Body of pancreas (tissue), 4 donors: ENCODE measurements at places on chromosomes 3 and 15. TPM values are rescaled to one million over a fixed set of nuclear protein-coding genes. Genes with fewer than 3 reads are reported as not detected.
A peak's percentile ranks its signal among the peaks of the same experiment; 100 is the strongest.

ANKUB1 gene
- total RNA-seq, result not detected

FYCO1 gene
- total RNA-seq, result 25.4 TPM

ACOX2 gene
- total RNA-seq, result 2.3 TPM

SCAMP5 gene
- 21.1 TPM for total RNA-seq

THSD4 gene
- total RNA-seq, result 12.9 TPM

CPLX3 gene
- not detected for total RNA-seq

GRCh38 chr3:126156468-126156867 lies 23.9 kb downstream of the ALDH1L1 start:
- no peak for DNase-seq

- DNase-seq, result peak; percentile 8
Measured at GRCh38 chr3:48140336-48140757, 47.9 kb downstream of the CDC25A start.

- DNase-seq, result peak; percentile 89
Measured at GRCh38 chr3:71652781-71653413, 69.4 kb upstream of the FOXP1 start.

DNA sequence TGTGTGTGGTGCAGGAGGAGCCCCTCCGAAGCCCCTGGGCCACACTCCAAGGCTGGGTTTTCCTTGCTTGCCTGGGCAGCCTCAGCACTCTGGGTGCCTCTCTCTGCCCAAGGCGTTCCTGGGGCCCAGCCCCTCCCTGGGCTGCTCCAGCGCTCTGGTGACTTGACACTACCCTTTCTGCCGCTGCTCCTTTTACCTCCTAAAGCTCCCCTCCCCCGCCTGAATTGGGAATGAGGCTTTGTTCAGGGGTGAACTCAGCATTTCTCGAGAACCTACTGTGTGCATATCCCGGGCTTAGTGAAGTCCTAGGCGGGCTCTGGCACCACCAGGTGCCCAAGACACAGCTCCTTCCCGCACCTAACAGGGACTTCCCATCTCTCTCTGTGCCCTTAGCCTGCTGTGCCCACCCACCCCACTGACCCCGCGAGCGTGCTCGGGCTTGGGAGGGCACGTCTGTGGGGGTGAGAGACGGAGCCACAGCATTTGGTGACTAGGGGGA lies 1.2 kb upstream of the BAHD1 start:
- DNase-seq, result peak; percentile 56

- no peak for DNase-seq
Measured at GRCh38 chr3:39108200-39108710, 775 bp downstream of the TTC21A start.

DNA sequence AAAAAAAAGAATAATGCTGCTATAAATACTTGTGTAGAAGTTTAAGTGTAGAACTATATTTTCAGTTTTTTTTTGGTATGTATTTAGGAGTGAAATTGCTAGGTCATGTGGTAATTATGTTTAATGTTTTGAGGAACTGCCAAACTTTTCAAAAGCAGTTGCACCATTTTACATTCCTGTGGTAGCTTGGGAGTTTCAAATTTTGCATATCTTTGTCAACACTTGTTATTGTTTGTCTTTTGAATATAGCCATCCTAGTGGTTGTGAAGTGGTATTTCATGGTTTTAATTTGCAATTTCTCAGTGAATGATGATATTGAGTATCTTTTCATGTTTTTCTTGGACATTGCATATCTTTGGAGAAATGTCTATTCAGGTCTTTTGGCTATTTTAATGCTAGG lies 30.4 kb downstream of the SKIL start:
- DNase-seq, result no peak

DNA sequence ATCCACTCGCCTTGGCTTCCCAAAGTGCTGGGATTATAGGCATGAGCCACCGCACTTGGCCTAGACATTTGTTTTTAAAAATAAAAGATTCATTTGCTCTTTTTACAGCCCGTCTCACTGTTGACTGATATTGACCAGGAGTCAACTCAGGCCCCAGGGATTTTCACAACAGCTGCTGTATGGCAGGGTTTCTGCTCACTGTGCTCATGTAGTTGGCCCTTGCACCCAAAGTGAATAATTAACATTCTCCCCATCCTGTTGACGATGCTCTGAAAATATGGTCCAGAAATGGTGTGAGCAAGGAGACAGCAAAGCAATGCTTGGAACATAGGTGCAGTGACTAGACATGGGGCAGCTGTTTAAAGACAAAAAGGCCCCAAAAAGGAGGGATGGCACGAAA lies 2.9 kb upstream of the CCR5 start:
- no peak for DNase-seq

GRCh38 chr15:91864664-91865063 lies 11.2 kb downstream of the SLCO3A1 start:
- no peak for DNase-seq

- DNase-seq, result no peak
Measured at GRCh38 chr3:34504775-34505174, 706.3 kb downstream of the PDCD6IP start.

- no peak for DNase-seq
Measured at GRCh38 chr3:18809640-18810305, 338.5 kb upstream of the KCNH8 start.

DNA sequence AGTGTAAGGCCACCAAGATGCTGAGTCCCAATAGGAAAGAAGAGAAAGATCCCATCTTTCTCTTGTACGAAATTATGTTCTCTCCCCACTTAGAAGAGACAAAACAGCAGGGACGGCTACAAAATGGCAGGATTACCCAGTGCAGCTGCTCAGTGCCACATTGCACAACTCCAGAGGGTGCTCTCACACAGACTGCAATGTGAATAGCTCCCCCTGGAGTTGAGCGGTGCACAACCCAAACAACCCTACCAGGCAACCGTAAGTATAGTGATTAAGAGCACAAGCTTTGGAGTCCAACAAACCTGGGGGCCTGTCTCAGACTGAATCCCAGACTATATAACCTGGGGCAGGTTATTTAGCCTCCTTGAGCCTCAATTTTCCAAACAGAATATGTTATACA lies 3.1 kb upstream of the BHLHE40 start:
- DNase-seq, result peak; percentile 81

DNA sequence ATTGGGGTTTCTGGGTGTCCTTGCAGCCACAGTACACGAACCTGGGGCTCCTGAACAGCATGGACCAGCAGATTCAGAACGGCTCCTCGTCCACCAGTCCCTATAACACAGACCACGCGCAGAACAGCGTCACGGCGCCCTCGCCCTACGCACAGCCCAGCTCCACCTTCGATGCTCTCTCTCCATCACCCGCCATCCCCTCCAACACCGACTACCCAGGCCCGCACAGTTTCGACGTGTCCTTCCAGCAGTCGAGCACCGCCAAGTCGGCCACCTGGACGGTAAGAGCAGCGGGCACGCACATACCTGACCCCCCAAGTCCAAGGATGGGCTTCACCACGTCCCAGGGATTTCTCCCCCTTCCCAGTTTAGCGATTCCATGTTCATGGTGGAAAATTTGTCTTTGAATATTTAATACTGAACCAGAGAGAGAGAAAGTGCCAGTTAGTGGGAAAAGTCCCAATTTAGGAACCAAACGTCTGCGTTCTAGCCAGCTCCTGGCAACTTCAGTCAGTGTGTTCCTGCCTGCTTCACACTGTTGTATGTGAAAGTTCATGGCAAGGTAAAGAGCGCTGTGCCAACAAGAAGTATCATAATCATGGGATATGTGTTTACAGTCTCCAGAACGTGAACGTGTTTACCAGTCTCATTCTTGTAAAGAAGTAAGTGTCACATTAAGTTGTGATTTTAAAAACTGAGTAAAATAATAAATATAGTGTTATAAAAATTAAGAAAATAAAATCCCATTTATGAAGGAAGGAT lies 177.2 kb downstream of the TP63 start:
- DNase-seq, result no peak

DNA sequence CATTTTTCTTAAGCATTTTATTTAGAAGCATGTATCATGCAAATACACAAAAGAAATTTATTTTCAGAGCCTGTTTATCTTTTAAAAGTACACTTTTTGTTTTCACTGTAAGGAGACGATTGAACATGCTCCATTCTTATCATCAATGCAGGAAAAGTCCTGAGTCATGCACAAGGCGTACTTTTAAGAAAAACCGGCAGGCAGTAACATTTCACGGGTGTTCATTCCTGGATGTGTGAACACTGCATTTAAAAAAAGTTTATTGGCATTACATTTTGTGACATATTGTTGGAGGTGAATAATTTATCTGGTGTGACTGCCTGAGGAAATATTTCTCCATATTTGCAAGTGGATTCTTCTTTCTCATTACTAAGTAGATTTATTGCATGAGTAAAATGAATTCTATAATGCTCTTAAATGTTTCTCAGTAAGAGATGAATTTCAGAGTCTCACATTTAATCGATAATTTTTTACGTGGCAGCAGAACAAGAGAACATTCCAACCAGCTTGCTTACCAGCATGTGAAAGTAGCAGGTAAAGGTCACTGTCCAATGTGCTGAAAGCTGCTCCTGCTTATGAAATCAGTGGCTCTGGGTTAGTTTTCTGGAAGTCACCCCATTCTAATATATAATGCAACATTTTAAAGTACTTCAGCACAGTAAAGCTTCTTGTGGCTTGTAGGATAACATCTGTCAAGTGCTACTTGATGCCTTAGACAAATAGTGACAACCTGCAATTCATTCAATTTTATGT lies 87.0 kb downstream of the SV2B start:
- peak; percentile 28 for DNase-seq

DNA sequence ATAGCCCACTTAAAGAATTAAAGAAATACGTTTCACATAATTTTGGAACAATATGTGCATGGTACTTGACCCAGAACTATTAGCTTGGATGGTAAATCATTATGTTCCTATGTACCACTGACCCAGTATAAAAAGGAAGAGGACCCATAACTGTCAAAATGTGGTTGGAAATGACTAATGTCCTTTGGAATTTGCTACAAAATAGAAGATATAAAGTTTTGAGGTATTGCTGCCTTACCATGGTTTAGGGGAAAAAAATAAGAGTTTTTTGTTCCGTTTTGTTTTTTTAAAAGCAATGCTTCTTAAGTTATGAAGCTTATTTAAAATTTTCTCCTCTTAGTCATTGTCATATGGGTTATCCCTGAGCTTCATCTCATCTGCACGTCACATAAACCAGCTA lies 15.8 kb upstream of the TFDP2 start:
- DNase-seq, result no peak

DNA sequence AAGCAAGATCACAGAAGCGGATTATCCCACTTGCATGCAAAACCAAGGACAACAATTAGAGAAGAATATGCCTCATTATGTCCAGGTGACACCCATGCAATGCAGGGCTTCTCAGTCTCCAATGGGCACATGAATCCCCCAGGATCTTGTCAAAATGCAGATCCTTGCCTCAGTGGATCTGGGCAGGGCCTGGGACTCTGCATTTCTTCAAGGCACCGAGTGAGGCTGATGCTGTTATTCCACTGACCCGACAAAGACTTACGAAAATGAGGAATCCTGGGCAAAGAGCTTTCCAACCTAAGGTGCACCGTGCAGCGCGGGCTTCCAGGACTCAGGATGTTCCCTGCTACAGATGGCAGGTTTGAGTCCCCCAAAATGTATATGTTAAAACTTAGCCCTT lies 99.2 kb downstream of the ATP10A start:
- DNase-seq, result no peak

DNA sequence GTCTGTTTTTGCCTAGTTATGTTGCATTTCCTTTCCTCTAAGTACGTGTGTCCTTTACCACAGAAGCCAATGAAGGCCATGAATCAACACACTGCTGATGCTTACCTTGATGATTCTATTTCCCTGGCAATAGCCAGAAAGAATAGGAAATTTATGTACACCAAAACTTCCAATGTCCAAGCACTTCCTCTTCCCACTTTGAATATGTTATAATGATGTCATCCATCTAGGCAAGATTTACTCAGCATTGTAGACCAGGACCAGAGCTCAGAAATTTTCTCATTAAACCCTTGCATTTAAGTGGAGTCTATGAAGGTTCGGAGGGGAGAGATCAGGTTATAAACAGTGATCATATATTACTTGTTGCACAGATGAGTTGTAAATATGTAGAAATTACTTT lies 126.0 kb downstream of the THRB start:
- DNase-seq, result no peak

DNA sequence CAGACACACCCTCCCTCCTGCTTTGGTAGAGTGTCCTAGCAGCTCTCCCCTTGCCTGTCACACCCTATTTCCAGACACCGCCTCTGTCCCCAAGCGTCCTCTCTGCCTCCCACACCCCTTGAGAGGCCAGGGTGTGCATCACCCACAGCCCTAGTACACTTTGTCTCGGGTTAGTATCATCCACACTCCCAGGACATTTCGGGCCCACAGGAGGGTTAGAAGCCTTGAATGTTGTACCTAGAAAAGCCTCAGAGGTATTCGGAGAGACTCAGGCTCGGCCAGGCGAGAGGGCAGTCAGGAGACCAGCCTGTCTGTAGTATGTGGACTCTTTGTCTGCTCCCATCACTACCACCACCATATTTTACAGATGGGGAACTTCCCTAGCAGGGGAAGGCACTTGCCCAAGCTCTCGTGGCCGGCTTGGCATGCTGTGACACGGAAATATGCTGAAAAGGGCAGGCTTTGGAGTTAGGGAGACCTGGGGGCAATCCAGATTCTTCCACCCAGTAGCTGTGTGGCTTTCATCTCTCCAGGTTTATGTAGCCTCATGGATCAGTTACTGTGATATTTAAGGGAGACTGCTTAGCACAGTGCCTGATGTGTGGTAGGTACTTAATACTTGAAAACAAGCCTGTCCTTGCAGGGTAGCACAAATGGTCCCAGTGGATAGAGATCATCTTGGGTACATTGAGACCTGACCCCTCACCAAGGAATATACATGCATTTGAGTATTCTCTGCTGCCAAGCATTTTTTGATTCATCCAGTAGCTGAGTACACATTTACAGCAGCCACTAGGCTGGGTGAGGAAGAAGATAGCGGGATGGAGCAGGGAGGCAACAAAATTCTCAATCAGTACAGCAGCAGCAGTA lies 1.4 kb downstream of the TMEM43 start:
- no peak for DNase-seq

DNA sequence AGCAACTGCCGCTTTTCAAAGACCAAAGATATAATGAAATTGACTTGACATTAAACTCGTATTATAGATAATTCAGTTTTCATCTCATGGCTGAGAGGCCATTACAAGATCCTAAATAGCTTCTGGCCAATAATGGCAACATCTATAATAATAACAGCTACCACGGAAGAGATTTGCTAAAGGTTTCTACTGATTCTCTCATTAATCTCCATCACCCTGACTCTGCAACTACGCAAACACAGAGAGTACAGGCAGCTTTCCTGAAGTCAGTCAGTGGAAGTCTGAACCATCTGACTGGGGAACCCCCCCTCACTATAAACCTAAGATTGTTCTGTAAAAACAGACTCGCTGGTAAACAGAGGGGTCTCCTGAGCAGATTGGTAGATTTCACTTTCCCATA lies 257.1 kb downstream of the MAGI1 start:
- no peak for DNase-seq

GRCh38 chr3:32910954-32911353 lies 40.5 kb upstream of the CCR4 start:
- DNase-seq, result no peak
